Cardiac fibroblast (primary cell): ENCODE measurements at places on chromosomes 12 and 14.

GRCh38 chr12:102351322-102351721 lies 129.0 kb downstream of the IGF1 start:
- DNase-seq: no peak

DNA sequence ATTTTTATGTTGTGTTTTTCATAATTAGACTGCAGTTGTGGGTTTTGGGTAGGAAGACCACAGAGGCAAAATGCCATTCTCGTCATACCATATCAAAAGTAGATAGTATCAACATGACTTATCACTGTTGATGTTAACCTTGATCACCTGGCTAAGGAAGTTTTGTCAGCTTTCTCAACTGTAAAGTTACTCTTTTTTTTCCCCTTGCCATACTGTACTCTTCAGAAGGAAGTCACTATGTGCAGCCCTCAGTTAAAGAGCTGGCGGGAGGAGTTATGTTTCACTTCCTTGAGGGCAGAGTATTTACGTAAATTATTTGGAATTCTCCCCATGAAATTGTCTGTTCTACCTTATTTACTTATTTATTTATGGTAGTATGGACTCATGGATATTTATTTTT lies 78.7 kb downstream of the PRORP start:
- DNase-seq: no peak

DNA sequence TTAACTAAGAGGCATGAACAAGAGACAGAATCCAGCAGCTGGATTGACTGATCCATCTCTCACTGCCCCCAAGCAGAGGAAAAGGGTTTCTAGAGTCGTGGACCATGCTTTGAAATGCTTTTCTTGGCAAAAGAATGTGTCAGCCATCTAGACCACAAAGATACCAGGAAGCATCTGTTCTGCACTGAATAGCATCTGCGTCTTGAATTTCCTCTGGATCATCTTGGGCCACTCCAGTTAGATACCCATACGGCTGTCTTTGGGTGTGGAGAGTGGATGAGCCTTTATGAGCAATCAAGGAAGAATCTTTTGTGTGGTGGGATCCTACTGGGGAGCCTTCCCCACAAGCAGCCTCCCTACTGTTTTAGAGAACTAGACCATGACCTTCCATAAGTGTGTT lies 16.0 kb upstream of the RFX4 start:
- no peak for DNase-seq

DNA sequence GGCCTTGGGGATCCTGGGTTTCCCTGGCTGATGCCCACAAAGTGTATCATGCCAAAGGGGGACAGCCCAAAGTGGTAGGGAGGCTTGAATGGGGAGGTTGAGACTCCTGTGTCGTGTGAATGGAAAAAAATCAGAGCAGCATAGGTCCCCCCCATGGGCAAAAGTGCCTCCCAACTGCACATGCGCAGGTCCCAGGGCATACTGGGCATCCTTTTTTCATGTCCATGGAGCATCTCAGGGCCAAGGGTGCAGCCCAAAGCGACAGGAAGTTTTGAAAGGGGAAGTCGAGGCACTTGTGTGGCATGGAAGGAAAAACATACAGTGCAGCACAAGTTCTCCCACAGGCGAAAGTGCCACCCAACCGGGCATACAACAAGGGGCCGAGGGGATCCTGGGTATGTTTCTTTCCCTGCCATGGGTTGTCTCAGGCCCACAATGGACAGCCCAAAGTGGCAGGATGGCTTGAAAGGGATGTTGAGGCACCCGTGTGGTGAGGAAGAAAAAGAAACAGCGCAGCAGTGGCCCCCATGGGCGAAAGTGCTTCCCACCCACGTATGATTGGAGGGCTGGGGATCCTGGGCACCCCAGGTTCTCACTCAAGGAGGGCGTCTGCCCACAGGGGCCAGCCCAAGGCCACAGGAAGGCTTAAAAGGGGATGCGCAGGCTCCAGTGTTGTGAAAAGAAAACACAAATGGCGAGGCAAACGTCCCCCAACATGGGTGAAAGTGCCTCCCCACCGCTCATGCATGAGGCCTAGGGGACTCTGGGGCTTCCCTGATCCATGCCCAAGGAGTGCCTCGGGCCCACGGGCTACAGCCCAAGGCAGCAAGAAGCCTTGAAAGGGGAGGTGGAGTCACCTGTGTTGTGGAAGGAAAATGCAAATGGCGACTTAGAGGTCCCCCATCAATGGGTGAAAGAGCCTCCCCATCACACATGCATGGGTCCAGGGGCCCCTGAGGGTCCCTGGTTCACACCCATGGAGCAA lies 573.7 kb downstream of the ALG10 start:
- DNase-seq: no peak

- DNase-seq: peak; percentile 11
Observed at GRCh38 chr12:61993734-61994345, 266.4 kb upstream of the USP15 start.
